GM04504 (cell line): ENCODE measurements at places on chromosomes 2 and 18.

- no peak for DNase-seq
Measured at GRCh38 chr2:173891315-173892037, 73.7 kb downstream of the SP3 start.

- no peak for DNase-seq
Measured at GRCh38 chr2:74499267-74499939, at the start of gene LBX2. Gene LBX2 (minus strand): TSS chr2:74499603. CDS start chr2:74499537, 66 bp downstream.

DNA sequence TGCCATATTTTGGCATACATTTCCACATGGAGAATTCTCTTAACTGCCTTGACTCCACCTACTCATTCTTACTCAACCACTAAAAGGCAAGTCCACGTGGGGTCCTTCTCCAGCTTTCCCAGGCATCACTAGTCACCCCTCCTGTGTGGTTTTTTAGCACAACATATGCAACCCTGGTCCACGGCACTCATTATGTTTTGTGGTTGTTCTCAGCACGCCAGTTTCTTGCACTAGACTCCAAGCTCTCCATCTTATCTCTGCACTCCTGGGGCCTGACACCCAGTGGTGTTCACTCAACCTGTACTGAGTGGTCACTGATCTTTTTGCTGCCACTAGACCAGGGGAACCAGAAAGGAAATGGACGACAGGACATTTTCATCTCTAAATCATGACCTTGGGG is 18.0 kb downstream of the MARCHF4 start:
- DNase-seq, result no peak

DNA sequence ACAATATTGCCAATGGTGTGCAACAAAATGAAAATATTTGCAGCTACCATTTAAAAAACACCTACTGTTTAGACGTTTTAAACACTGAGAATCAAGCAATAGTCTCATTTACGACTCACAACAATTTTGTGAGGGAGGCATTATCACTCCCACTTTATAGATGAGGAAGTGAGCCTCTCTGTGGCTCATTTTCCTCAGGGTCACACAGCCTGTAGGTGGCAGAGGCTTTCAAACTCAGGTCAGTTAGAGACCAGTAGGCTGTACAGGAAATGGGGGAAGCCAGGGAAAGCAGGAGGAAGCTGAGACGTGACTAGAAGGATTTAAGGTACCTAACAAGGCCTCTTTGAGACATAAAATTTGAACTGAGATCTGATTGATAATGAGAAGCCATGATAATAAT is 95.0 kb upstream of the ZNF521 start:
- DNase-seq, result no peak

DNA sequence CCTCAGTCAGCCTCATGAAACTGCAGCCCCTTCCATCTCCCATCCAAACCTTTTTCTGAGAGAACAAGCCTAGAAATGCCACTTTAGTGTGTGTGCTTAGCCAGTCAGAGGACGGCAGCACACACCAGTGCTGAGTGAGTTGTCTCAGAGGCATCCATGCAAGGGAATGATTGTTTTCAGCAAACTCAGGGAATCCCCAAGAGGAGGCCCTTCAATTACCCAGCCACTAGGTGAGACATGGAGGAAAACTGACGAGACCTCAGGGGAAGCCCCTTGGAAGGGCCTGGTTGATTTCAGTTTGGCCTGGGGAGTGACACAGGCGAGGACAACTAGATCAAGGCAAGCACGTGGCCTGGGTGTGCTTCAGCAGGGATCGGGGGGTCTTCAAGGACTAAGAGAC is 49.7 kb downstream of the APOB start:
- DNase-seq, result no peak

GRCh38 chr2:37558623-37559022 is 112.8 kb downstream of the CDC42EP3 start:
- no peak for DNase-seq

DNA sequence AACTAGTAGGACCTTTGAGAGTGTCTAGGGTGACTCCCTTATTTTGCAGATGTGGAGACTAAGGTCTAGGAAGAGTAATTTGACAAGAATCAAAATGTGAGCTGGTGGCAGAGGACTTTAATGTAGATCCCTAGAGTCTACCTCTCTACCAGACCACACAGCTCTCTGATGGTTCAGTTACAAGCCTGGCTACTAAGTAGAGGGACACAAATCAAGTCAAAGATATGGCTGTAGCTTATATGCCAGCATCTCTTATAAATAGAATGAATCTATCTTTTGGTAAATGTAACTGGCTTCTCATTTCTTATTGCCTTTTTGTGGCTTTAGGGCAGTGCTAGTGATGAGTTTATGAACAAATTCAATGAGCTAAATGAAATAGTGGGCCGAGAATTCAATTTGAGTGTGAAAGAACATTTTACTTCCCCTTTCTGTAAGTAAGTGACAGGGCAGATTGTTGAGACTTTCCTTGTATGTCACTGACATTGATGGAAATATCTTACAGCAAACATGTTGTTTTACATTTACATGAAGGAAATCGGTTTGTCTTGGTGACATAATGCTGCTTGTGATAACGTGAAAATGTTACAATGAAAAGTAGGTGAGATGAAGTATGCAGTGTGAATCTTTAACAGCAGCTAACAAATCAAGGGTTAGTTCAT is 28.3 kb downstream of the CSRNP3 start:
- no peak for DNase-seq

DNA sequence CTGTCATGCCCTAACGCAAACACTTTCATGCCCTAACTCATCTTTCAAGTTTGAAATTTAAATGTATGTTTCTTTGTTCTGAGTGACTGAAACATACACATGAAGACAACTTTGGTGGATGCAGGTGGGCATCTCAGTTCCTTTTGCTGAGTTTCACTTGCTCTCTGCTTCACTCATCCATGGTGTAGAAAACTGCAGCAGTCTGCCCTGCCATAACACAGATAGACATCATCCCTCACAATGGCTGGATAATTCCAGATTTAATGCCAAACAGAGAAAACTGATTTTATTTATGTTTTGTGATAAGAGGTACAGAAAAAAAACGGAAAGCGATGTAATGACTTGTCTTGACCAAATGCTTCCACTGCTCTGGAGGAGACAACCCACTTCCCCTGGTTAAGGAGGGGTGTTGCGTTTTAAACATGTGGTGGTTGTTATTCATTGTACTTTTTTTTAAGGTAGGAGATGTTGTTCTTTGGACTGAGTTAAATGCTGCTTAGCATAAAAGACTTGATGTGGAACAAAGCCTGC is 70.4 kb downstream of the RHBDD1 start:
- DNase-seq, result no peak

GRCh38 chr18:41524674-41525470 is 430.2 kb upstream of the PIK3C3 start:
- no peak for DNase-seq

- DNase-seq, result no peak
Measured at GRCh38 chr2:231905026-231905425, 21.2 kb downstream of the NPPC start.

DNA sequence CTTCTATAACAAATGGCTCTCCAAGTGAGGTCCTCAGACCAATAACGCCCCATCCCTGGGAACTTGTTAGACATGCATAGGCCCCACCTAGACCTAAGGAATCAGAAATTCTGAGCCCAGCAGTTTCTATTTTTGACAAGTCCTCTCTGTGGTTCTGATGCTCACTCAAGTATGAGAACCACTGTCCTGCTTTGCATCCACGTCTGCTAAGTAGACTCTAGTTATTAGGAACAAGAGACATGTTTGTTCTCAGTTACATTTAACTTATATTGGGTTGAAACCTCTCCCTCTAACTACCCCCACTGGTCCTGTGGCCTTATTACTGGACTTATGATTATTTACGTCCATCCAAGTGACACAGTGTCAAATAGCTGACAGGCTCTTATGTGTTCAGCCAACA is 70.3 kb downstream of the TMEM17 start:
- no peak for DNase-seq

DNA sequence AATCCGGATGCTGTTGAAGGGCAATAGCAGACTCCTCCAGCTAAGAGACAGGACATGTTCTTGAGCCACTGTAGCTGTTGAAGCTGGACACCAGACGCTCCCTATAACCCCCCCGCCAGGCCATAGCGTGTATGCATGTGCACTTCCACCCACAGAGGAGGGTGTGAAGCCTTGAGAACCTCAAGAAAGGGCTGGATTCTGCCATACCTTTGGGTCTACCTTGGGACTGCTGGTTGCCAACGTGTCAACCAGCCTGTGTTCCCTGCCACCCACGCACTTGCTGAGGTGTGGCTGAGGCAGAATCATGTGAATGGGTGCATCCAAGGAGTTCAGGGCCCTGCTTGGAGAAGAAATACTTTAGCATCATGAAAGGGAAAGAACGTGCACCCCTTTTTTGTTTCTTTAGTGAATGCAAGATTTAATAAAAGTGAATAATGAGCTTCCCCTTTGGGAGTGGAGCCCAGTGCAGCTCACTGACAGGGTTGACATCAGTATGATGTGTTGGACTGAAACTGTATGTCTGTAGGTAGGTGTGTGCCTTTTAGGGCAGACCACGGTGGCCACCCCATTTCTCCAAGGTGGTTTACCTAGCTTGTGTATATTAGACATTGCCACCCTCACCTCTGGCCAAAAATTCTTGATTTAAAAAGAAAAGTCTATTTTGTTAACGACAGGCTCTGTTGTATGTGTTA is 198.3 kb downstream of the MGAT5 start:
- no peak for DNase-seq

DNA sequence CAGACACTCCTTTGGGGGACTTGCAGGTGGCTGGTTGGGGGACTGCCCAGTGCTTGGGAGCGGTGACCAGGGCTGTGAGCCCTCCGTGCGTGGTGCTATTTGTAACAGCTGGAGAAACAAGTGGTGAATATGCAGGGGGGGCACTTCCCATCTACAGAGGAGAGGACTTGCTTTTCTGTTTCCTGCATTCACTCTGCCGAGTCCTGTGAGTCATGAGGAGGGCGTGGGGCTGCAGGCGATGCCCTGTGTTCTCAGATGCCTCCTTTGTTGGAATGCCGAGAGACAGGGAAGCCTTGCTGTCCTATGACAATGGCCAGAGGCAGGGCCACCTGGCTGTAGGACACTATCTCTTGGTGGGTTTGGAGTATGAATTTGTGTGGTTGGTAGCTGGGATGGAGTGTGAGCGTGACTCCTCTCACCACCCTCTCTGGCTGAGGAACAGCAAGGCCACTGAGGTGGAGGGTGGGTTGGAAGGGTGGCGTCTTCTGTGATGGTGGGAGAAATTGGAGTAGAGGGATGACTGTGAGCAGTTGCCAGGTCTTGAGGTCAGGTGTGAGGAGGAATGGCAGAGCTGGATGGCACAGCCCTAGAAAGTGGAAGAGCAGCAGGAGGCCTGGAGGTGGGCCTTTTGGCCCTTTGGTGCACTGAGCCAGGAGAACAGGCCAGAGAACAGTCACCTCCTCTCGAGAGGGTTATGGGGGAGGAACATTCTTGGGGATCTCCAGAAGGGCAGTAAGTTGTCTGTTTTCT is 24.3 kb downstream of the FHOD3 start:
- no peak for DNase-seq

DNA sequence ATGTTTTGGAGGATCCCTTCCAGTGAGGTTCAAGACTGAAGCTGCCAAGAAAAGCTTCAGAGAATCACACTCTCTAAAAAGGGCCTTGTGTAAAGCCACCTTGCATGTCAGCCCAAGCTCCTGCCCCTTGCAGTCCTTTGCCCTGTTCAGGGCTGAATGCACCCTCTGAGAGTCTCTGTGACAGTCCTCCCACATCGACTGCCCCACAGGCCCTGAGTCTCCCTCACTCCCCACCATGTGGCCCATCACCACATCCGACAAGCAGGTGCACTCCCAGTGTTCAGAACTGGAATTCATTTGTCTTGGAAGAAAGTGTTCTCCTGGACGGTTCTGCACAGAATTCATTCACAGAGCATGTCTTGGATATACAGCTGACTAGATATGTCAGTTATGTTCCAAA is 31.0 kb downstream of the BCL11A start:
- DNase-seq, result no peak

- DNase-seq, result no peak
Measured at GRCh38 chr2:148022351-148022750, 1.5 kb downstream of the MBD5 start.

DNA sequence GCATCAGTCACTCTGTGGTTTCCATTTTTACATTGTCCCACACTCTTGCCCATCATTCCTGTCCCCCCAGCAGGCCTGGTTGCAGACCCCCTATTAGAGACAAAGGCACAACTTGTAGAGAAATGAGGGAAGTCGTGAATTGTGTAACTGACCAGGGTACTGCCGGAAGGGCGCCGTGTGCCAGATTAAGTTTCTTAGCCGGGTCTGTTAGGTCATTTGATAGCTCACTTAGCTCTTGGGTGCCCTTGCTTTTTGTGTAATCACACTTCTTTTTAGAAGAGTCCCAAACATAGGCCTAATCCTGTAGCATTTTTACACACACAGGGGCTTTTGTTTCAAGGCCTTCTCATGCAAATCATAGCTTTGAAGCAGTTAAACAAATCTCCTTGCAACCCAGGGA is 87.2 kb downstream of the CTAGE1 start:
- DNase-seq, result no peak

DNA sequence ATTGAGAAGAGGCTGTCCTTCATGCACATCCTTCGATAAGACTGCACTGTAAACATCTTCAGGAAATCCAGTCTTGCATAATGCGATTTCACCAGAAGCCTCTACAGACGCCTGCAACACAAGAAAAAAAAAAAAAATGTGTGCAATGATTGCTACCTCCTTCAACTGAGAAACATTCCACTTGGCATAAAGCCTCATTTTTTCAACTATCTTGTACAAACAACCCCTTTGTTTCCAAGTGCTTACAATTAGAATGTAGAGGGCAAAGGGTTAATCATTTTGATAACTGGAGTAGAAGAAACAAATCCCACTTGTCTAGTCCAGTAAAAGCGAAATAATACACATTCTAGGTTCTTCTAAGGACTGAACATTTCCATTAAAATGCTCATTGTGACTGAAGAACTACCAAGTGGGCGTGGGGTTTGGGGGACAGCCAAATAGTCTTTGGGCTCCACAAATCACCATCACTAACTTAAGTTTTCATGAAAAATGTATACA is 29.2 kb downstream of the CDH2 start:
- DNase-seq, result no peak

DNA sequence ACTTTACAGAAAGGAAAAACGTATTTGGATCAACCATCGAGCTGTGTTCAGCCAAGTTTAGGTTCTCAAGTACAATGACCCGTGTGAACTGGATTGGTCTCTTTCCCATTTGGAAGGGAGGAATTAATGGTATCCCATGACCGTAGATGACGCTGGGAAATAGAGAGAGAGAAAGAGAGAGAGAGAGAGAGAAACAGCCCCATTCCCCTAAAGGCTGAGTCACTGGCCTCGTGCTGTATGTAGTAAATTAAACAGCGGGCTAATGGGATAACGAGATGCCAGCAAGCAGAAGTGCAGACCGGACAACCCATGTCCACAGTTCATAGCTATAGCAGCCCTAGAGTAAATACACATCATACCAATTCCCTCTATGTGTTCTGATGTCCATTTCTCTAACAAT is 99.6 kb downstream of the BCL11A start:
- DNase-seq, result no peak

DNA sequence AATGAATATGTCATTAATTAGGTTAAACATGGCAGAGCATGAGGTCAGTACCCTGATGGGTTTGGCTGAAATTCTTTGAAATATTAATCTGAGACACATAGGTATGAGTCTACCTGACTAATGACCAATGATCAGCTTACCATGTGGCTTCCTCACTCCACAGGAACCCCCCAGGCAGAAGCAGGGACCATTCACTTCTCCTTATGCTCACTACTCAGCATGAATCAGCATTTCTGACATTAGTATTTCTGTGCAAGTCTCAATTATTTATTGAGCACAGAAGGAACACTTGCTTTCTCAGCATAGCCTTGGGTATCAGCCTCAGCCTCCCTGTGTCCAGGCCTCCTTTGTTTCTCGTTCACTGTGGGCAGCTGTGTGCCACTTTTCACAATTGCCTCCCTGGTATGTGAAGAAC is 9.3 kb upstream of the KCNE4 start:
- DNase-seq, result no peak
